HTR-8/SVneo (cell line): ENCODE measurements at places on chromosomes 7 and 10.

GRCh38 chr10:102504179-102504975, 605 bp downstream of the SUFU start:
- DNase-seq: no peak

DNA sequence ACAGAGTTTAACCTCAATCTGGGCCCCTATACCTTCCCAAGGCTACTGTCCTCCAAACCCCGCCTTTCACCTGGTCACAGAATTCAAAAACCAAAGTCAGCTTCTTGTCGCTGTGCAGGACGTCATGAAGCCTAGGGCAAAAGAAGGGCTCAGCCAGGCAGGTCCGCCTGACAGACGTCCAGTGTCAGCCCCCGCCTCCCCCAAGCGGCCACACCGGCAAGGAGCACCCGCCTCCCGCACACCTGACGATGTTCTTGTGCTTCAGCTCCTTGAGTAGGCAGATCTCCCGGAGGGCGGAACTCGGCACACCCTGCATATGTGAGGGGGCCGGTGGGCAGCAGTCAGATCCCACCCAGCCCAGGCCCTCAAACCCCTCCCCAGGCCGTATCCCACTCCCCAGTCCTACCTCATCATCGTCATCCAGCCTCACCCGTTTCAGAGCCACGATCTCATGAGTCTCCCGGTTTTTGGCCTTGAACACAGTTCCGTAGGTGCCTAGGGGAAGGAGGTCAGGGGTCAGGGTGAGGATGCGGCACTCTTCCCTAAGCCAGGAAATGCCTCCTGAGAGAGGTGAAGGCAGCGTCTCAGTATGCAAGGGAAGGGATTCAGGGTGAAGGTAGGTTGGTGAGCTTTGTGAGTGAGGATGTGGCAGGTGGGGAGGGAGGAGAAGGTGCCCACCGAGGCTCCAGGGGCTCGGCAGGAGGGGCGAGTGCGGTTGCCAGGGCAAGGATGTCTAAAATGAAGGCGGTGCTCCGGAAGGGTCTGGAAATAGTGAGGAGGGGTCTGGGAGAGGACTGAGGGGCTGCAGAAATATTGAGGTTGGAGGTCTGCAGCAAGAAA, 811 bp downstream of the CDK5 start:
- DNase-seq: no peak

GRCh38 chr7:17903337-17903736, 37.0 kb downstream of the SNX13 start:
- no peak for DNase-seq

DNA sequence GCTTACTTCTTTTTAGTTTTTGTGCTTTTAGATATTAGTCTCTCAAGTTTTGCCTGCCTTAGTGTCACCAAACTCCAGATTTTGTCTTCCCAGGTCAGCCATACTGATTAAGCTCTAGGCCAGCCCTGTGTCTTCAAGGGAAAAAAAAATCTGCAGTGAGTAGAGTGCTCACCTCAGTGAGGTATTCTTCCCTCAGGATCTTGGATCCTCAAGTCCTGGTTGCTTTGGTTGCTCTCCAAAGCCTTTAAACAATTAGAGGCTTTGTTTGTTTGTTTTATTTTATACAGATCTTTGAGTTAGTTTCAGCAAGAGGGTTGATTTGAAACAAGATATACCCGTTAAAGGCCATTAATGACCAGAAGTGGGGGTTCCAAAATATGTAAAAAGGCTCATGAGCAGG, 165.2 kb downstream of the GPR158 start:
- DNase-seq: no peak

DNA sequence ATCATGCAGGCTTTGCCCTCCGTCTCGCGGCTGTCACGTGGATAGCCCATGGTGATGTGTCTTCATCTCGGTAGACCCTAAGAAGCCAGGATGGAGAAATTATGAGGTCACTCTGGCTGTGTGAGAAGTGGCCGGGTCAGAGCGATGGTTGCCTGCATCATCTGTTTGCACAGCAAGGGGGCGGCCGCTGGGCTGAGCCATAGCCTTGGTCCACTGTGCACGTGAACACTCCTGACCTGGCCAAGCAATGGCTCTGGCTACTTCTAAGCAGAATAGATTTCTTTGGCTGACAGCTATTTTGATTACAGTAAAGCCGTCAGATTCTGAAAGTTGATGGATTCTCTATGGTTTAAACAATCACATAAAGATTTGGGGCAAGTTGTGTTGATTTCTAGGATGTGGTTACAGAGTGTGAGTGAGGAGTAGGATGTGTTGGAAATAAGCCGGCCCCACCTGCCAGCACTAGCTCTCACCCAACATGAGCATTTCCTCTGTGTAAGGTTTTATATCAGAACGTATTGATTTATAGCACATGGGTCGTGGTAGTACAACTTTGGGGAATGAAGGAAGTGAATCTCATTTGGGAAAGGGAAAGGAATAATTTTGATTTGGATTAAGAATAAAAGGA, 214.4 kb upstream of the GPR26 start:
- no peak for DNase-seq

GRCh38 chr10:5860066-5860465, 29.6 kb downstream of the ANKRD16 start:
- DNase-seq: no peak

GRCh38 chr7:38909870-38910269, 879 bp upstream of the VPS41 start:
- DNase-seq: no peak

DNA sequence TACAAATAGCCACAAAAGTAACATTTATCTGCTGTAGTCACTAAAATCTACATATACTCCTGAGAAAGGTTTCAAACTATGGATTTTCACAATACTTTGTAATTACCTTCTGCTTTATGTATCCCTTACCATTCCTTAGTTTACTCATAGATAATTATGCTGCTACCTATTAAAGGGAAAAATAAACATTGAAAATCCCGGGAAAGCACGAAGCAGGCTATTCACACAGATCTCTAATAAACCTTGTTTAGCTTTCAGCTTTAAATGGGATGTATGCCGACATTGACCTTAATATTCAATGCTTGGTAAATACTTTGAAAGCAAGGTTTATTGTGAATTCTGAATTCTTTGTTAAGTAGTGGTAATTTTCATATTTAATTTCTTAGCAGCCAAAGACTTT, 58.5 kb upstream of the SMIM30 start:
- DNase-seq: no peak

- no peak for DNase-seq
Observed at GRCh38 chr7:5525271-5526099, 101.9 kb upstream of the TNRC18 start.

DNA sequence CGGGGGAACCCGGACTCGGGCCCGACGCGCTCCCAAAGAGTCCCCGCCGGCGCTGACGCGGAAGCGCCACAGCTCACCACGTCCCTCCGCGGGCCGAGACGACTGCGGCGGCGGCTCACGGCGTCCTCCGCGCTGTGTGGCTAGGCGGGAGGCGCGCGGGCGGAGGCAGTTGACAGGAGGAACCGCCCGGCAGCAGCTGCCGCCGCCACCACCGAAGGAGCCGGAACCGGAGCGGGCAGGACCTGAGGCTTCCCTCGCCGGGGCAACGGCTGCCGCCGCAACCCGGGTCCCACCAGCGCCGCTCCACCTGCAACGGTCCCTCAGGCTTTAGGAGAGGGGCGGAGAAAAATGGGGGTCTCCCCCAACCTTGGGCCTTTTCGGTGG, 334 bp downstream of the ZNF800 start:
- no peak for DNase-seq

GRCh38 chr10:117450940-117451339, 75.7 kb upstream of the PDZD8 start:
- no peak for DNase-seq

- DNase-seq: no peak
Observed at GRCh38 chr10:101123085-101123814, 7.8 kb upstream of the TLX1 start.

GRCh38 chr7:78081888-78082287, 283.3 kb downstream of the PHTF2 start:
- no peak for DNase-seq

GRCh38 chr10:34191406-34191805, 623.7 kb downstream of the PARD3 start:
- DNase-seq: no peak

- DNase-seq: no peak
Observed at GRCh38 chr10:123558651-123559050, 107.5 kb upstream of the GPR26 start.

DNA sequence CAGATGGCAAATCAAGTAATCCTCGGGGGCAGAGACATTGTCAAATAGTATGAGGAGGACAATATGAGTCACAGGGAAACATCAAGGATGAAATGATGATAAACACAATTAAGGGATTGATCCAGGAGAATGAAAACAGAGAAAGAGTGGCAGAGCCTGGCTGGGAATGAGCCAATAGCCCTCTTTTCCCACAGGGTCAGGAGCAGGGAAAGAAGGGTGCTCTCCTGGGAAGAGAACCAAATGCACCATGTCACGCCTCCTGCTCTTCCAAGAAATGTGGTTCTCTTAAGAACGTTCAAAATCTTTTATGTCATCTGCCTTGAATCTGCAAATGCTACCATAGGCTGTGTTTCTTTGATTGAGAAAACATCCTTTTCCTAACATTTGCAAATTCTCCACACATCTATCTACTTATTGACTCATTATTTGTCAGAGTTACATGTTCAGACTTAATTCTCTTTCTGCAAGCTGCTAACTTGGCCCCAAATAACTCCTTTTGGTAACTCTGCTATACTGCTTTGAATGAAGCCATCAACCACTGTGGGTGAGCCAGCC, 50.6 kb downstream of the HIPK2 start:
- DNase-seq: no peak

- DNase-seq: no peak
Observed at GRCh38 chr10:125163803-125164202, 3.4 kb upstream of the CTBP2 start.

GRCh38 chr7:14403587-14403986, 414.1 kb upstream of the ETV1 start:
- DNase-seq: no peak

DNA sequence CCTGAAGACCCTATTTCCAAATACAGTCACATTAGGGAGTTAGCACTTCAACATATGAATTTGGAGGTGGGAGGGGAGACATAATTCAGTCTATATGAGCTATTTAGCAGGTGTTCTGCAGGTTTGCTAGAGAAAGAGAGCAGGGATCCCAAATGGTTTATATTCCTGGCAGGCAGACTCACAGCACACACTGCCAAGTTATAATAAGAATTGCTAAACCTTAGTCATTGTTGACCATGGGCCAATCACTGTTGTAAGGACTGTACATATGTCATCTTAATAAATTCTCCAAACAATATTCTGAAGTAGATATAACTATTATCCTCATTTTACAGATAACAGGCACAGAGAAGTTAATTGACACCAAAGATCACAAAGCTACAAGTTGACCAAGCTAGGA, 1.5 kb upstream of the CCDC3 start:
- DNase-seq: no peak

DNA sequence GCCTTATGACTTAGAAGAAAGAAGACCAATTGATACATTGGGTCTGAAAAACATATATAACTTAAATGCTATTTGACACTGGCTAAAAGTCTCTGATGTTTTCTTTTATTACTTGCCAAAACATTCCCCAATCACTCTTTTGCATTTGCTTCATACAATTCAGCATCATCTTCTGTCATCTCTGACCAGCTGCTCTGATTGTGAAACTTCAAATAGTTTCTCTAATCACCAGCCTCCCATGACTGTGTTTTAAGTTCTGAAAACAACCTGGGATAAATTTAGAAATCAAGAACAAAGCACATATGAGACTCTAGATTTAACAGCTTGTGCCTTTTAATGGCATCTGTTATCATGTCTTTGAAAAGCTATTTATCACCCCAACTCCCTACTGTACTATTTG, 208.4 kb upstream of the KCND2 start:
- no peak for DNase-seq

DNA sequence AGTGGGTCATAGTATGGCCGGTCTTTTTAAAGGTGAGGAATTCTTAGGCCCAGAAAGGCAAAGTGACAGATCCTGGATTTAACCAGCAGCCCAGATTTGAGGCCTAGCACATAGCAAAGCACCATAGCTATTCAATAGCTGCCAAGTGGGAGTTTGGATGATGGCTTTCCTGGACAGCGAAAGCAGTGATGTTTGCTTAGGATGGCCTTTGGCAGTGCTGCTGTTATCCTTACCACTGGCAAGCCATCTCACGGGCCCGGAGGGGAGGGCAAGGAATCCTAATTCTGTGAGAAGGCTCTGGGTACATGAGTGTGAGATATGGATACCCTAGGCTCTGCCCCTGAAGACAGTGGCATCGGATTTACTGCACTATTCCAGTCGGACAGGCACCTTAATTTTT, 50.4 kb downstream of the TCF7L2 start:
- DNase-seq: no peak

DNA sequence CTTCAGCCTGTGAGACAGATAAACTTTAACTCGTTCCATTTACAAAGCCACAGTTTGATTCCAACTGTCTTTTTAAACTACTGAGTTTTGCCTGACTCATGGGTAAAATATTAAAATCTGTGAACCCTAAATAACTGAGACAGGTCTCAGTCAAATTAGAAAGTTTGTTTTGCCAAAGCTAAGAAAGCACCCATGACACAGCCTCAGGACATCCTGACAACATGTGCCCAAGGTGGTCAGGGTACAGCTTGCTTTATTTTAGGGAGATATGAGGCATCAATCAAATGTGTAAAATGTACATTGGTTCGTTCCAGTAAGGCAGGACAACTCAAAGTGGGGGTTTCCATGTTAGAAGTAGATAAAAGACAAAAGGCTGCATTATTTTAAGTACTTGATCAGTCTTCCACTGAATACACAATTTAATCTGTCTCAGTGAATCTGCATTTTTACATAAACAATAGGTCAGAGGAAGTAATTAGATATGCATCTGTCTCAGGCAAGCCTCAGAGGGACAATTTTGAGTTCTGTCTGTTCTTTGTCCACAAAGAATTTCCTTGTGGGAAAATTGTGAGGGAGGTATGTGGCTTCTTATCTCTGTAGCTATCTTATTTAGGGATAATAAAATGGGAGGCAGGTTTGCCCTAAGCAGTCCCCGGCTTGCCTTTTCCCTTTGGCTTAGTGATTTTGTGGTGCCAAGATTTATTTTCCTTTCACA, 11.0 kb upstream of the PIP start:
- DNase-seq: no peak

DNA sequence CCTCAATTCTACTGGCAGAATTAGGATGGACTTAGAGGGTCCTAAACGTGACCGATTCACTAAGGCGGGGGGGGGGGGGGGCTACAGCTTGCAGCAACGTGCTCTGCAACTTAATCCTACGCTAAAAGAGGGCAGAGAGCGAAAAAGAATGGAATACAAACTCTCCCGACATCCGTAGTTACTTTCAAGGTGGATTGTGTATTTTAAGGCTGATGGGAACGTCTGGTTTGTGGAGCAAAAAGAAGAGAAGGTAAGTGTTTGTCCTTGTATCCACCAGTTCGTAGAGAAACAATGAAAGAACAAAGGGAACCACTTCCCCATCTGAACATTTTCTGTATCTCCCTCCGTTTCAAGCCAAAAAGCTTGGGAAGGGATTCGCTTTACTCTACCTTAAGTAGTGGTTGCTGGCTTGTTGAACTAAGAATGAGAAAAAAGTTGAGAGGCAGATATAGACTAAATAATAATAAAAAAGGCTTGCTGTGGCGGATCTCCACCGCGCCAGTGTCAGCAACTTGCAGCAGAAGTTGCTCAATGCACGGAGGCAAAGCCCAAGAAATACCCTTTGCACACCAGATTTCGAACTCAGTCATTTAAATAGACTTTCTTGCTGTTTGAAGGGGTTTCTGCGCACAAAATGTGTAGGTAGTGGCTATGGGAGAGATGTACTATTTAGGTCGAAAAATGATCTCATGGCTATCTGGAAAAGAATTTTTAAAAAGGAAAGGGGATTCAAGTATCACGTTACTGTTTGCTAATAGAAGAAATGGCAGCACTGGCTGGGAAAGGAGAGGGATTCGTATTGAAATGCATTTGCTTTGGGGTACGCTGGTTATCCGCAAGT, 736 bp downstream of the SKIDA1 start:
- no peak for DNase-seq

GRCh38 chr10:74056050-74056818, 58.3 kb downstream of the VCL start:
- DNase-seq: no peak
